ENCODE measurements at places on chromosomes 5 and 9.

GRCh38 chr9:114824110-114824509, 18.3 kb upstream of the TNFSF15 start:
- no peak for DNase-seq

GRCh38 chr9:27714388-27714787, 141.1 kb upstream of the C9orf72 start:
- DNase-seq, result no peak

DNA sequence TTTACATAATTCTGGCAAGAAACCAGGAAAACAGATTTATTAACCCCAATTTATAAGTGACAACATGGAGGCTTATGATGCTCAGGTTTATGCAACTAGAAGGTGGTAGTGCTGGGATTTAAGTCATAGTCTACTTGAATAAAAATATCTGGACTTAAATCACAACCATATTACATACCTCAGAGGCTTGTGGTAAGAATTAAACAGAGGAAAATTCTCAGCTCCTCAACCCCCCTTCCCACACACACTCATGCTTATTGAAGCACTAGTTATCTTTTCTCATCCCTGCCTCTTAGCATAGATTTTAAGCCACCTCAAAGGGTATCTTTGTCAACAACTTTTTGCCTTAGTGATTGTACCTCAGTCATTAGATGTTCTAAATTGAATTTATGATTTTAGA, 731.0 kb downstream of the PRELID2 start:
- no peak for DNase-seq

GRCh38 chr9:2116073-2116472, 100.9 kb downstream of the SMARCA2 start:
- peak; percentile 24 for DNase-seq

DNA sequence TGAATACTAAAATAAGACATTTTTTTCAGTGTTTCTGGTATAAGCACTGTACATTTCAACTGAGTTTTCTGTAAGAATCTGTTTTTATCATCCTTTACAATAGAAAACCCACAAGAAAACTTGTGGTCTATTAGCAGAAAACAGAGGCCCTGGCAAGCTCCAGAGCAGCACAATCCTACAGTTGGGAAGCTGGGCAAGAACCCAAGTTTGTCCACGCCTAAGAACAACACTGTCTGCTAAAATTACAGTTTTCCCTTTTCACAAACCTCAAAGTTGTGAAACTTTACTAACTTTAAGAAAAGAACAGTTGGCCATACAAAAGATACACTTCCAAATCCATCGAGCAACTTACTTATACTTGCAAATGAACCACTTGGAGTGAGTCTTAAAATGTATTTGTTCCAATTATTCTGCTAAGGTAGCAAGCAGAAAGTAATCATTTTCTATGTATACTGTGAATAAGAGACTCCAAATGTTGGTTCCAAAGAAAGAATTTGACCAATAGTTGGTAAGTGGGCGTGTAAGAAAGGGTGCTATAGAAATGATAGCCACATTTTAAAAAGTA, 982.0 kb upstream of the ARRDC3 start:
- DNase-seq, result no peak

- no peak for DNase-seq
These were observed at the start of gene PCDHB14 for GRCh38 chr5:141223112-141223783. PCDHB14 (plus strand) TSS chr5:141223343; CDS start chr5:141223506, 163 bp downstream.

Measured in activated CD8-positive, alpha-beta T cell treated with anti-CD3 and anti-CD28 coated beads for 36 hours (primary cell).